ENCODE measurements at places on chromosomes 12 and 14.

DNA sequence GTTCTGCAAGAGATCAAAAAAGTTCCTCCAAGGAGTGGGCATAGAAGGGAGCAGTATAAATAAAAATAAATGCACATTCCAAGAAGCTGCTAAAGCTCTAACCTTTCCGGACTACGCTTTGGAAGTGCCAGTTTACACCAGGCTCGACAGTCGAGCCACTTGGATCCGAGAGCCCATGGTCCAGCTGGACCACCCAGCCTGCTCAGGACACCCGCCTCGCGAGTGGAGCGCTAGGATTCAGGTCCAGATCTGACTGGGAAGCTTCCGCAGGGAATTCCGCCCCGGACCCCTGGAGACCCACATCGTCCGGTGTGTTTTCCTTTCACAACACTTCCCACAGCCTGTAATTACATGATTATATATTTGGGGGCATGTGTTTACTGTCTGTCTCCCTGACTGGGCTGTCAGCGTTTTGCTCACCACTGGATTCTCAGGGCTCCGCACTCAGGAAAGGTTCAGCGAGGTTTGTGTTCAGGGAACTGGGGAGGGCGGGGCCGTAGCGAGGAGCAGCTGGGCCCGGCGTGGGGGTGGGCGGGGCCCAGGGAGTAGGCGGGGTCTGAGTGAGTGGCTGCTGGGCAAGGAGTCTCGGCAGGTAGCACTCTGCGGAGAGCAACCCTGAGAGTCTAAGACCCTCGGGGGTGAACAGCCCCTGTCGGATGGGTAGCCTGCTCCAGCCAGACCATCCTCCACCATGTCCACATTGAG lies 52.3 kb upstream of the TMEM263 start:
- peak; percentile 62 for DNase-seq

DNA sequence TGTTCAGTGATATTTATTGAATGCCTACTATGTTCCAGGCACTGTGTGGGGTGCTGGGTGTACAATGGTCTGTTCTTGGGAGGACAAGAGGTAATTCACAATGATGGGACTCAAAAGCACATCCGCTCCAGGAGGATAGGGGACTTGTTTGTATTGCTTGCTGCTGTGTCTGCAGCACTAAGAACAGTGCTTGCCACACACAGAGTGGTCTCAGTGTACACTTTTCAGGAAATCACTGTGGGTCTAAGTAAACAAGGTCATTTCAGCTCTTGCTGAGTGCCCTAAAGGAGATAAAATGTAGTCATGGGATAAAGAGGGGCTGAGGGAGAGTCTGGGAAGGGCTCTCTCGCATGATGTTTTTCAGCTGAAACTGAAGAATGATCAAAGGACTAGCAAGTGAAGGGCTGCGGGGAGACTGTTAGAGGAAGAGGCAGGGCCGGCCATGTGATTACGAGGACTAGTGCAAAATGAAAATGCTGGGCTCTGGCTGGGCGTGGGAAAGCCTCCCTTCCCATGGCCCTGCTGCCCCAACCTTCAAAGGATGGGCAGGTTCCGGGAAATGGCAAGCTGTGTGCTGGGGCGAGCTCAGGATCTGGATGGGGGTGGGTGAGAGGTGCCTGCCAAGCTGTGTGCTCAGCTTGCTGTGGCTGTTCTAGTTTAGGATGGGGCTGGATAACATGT lies 39.1 kb downstream of the ADCK1 start:
- DNase-seq = no peak

DNA sequence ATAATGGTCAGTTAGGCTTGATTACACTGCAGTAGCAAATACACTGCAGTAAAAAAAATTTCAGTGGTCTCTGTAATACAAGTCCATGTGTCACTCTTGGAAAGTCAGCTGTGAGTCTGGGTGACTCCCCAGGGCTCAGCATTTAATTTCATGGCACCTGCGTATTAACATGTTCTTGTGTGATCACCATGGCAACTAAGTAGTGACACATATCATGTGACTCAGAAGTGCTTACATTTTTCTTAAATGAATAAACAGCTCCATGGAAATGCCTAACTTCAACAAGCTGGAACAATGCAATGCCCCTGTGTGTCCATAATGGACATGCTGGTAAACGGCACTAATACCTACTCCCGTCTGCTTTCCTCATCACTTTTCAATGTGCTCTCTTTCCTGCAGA lies 88.5 kb upstream of the ANO4 start:
- no peak for DNase-seq

DNA sequence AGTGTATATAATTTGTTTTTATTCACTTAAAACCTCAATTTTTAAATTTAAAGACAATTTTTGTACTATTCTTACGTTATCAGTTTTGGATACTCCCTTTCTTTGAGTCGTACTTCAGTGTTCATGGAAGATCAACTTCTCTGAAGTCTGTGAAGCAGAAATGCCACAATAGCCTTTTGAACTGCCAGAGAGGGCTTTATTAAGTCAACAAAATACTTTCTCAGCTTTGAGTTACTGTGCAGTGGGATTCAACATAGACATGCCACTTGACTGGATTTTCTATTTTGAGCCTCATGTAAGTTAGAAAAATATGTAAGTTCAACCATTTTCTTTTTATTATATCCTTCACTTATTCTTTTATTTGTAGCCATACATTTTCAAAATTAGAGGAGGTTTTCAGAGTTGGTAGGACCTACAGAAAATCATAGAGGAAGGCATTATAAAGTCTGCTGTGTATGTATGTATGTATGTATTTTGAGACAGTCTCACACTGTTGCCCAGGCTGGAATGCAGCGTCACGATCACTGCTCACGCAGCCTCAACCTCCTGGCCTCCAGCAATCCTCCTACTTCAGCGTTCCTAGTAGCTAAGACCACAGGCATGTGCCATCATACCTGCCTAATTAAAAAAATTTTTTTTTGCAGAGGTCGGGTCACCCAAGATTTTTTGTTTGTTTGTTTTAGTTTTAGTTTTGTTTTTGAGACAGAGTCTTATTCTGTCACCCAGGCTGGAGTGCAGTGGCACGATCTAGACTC lies 31.3 kb upstream of the BCAT1 start:
- no peak for DNase-seq

- no peak for DNase-seq
Observed at GRCh38 chr14:82328442-82328841, 794.8 kb upstream of the SEL1L start.

GRCh38 chr12:96906498-96906848 lies 584 bp upstream of the NEDD1 start:
- DNase-seq = no peak

GRCh38 chr12:103769240-103769945 lies 71.6 kb downstream of the NT5DC3 start:
- DNase-seq = no peak

DNA sequence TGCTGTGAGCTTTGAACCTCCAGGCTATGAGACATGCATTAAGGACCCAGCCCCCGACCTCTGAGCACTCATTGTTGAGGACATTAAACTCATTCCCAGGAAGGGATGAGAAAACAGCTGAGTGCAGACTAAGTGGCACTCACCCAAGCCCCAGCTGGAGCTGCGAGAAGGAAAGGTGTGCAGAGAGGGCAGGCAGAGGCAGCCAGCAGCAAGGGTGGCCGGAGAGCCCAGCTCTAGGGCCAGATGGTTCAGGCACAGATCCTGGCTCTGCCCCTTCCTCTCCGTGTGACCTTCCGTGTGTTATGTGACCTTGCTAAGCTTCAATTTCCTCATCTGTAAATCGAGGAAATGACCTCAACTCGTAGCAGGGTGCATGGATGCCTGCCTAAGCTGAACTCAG lies 3.7 kb downstream of the TSPAN11 start:
- no peak for DNase-seq

DNA sequence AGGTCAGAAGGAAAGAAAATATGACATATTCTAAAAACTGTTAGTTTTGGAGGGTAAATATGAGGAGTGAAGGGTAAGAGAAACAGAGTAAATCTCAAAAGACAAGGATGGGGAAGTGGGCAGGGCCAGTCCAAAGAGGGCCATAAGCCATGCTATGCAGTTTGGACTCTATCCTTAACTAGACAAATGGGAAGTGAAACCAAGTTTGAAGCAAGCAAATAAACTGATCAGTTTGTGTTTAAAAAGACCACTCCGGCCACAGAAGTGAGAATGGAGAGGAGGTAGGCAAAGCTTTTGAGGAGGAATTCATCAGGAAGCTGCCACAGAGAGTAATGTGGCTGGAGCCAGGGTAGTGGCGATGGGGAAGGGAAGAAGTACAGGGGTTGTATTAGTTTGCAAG lies 37.5 kb upstream of the DAAM1 start:
- DNase-seq = no peak

GRCh38 chr12:53750812-53751335 lies 905 bp downstream of the CISTR start:
- DNase-seq = no peak

GRCh38 chr14:91413547-91414474 lies 3.8 kb downstream of the CCDC88C start:
- DNase-seq = peak; percentile 53

- DNase-seq = no peak
Observed at GRCh38 chr12:94244165-94245133, 96.1 kb downstream of the PLXNC1 start.

DNA sequence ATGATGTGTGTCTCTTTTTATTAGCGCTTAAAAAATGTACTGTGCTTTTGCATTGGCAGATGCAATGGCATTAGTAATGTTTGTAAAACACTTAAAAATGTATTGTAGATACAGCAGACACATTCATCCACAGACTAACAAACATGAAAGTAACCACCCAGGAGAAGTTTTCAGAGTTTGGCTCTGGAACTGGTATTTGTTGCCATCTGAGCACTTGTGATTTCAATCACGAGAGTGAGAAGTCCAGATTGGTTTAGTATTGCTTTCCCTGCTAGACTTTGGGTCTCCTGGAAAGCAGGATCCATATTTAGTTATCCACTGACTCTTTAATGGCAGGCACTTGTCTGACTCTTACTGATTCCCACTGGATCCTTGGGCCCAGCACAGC lies 13.2 kb downstream of the RASSF8 start:
- no peak for DNase-seq

DNA sequence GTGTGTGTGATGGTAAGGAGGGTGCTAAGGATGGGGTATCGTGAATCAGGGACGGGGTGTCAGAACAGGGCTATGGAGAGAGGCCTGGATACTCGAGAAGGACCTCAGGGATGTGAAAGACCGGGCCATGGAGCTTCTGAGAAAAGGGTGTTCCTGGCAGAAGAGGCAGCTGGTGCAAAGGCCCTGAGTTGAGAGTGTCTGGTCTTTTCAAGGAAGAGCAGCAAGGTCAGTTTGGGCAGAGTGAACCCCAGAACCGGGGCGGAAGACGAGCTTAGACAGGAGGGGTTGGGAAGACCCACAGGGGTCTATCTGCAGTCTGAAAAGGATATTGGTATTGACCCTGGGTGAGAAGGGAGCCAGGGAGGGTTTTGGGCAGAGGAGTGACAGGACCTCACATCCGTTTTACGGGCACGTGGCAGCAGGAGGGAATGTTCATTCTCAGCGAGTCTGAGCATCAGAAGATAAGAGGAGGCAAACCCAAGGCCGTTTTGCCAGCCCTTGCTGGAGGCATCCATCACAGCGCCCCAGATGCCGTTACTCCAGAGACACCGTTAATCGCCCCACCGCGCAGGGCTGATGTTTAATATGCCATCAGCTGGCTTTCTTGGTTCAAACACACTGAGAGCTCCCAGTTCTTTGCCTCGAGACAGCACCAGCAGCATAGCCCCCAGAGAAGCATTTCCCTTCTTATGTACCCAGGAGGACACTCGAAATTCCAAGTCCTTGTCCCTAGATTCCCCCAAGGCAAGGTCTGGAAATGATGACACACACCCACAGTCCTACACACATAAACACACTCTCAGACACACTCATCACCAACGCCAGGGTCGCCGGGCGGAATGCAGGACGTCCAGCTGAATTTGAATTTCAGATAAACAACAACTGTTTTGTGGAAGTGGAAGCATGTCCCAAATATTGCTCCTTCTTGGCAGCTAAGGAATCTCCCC lies 41.4 kb upstream of the EML1 start:
- DNase-seq = no peak

- no peak for DNase-seq
Observed at GRCh38 chr12:121990692-121991603, 30.7 kb upstream of the BCL7A start.
